Upper lobe of left lung (tissue), 6 donors: ENCODE measurements at places on chromosomes 2 and 18. TPM values are rescaled to one million over a fixed set of nuclear protein-coding genes. Genes with fewer than 3 reads are reported as not detected.
A peak's percentile ranks its signal among the peaks of the same experiment; 100 is the strongest.

DNA sequence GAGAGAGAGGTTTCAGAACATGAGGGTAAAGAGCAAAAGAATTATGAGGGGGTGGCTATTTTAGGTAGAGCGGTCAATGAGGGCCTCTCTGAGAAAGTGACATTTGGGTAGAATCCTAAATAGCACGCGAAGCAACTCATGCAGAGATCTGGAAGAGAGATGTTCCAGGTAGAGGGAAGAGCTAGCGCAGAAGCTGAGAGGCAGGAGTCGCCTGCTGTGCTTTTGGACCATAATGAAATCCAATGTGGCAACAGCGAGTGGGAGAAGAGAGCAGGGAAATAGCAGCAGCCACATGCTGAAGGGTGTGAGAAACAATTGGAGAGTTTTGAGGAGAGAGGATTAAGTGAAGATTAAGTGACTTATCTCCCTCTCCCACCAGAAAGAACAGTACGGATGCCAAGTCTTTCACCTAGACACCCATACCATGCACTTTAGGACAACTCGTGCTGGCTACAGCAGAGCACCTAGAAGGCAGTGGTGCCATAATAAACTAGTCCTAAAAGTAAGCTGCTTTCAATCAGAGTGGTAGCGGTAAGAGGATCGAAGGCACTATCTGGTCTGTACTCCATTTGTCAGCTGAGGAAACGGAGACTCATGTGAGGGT is 129.7 kb downstream of the LRP2 start:
- H3K36me3 ChIP-seq, result no peaks in the 10 kb centered on the region
- H3K27ac ChIP-seq, result no peak overlapping the region
- H3K27me3 ChIP-seq, result no peaks in the 10 kb centered on the region
- no peak for DNase-seq
- no peak overlapping the region for H3K4me3 ChIP-seq
- no peaks in the 10 kb centered on the region for H3K4me1 ChIP-seq

DNA sequence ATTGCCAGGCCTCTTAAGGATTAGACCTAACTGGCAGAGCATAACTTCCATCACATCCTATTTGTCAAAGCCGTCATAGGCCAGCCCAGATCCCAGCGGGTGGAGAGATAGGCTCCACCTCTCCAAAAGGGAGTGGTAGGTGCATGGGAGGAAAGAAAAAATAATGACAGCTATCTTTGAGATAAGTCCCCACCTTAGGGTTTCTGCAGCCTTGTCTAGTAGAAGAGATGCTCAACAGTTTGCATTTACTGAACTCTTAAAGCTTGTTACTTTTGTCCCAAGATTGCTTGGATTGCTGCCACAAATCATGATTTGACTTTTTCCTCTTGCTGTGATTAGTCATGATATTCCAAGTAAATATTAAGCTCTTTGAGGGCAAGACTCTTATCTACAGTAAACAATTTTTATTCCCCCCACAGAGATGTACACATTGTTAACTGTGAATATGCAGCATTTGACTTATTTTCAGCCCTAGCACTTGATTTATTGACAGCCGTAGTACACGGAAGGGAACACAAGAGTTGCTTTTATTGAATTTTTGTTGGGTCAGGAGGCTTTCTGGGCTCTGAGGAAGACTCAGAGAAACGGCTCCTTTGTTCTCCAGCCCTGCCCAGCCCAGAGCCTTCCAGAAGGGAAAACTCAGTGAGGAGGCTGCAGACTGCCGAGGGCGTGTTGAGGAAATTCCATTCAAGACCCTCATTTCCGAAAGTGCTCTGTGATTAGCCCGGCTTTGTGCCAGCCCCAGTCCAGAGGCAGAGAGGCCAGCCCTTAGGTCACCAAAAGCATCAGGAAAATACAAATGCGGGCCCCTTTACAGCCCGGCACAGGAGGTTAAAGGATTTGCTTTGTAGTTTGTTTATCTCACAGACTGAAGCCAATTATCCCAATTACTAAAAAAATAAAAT is 75.5 kb upstream of the ZNF532 start:
- peak overlapping the region; percentile 46 for H3K27ac ChIP-seq
- peaks cover 27% of the 10 kb centered on the region for H3K4me1 ChIP-seq
- no peak overlapping the region for H3K4me3 ChIP-seq
- no peak for DNase-seq
- H3K27me3 ChIP-seq, result no peaks in the 10 kb centered on the region

Gene RABL2A
- total RNA-seq, result 16.6 TPM

GRCh38 chr18:76328140-76328539 is 166.9 kb downstream of the ZNF516 start:
- H3K27ac ChIP-seq, result no peak overlapping the region
- no peak for DNase-seq
- H3K4me1 ChIP-seq, result no peaks in the 10 kb centered on the region
- no peaks in the 10 kb centered on the region for H3K27me3 ChIP-seq
- H3K4me3 ChIP-seq, result no peak overlapping the region

GRCh38 chr2:129849559-129850160 is 129.8 kb upstream of the RAB6C start:
- H3K36me3 ChIP-seq, result no peaks in the 10 kb centered on the region
- no peaks in the 10 kb centered on the region for H3K4me1 ChIP-seq
- no peaks in the 10 kb centered on the region for H3K27me3 ChIP-seq

DNA sequence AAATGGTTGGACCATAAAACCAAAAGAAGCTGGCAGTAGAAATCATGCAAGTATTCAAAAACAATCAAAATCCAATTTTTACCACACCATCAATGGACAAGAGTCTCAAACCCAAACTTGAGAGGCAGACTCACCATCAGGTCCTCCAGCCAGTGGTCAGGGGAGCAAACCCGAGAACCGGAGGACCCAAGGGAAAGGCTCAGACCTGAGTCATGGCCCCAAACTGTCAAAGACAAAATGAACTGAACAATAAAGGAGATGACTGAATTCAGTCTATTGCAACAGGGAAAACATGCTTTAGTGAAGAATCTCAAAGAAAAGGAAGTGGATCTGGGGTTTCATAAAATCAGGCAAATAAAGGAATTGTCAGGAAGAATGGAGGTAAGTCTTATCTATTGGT is 150.7 kb upstream of the MGAT5 start:
- no peak overlapping the region for H3K27ac ChIP-seq
- H3K36me3 ChIP-seq, result no peaks in the 10 kb centered on the region
- H3K4me1 ChIP-seq, result no peaks in the 10 kb centered on the region
- no peaks in the 10 kb centered on the region for H3K27me3 ChIP-seq
- DNase-seq, result no peak

DNA sequence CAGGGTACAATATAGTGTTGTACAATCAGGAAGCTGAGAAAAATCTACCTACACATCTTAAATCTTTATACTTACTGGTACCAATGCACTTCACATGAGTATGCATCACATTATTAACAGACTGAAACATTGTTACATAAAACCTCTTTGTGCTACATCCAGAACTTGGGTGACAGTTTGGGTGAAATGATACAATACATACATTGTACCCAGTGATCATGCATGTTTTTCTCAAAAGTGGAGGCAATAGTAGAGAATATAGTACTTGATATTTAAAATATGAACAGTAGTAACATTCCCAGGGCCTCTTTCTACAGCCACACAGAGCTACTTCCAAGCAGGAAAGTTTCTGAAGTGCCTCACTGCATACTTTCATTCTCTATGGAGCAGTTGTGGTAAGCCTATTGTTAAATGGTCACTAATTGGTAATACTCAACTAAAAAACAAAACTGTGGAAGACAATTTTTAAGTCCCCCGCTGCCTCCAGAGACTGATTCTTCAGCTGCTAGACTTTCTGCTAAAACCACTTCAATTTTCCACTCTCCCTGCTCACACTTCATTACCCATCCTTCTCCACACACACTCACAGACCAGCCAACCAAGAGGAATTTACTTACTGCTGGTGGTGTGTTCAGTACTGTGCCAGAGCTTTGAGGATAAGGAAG is 22.9 kb upstream of the GRB14 start:
- H3K36me3 ChIP-seq, result no peaks in the 10 kb centered on the region
- no peak for DNase-seq
- no peak overlapping the region for H3K27ac ChIP-seq
- no peaks in the 10 kb centered on the region for H3K27me3 ChIP-seq

Gene HTR2B
- 0.81 TPM for total RNA-seq

Gene CNGA3
- not detected for total RNA-seq

DNA sequence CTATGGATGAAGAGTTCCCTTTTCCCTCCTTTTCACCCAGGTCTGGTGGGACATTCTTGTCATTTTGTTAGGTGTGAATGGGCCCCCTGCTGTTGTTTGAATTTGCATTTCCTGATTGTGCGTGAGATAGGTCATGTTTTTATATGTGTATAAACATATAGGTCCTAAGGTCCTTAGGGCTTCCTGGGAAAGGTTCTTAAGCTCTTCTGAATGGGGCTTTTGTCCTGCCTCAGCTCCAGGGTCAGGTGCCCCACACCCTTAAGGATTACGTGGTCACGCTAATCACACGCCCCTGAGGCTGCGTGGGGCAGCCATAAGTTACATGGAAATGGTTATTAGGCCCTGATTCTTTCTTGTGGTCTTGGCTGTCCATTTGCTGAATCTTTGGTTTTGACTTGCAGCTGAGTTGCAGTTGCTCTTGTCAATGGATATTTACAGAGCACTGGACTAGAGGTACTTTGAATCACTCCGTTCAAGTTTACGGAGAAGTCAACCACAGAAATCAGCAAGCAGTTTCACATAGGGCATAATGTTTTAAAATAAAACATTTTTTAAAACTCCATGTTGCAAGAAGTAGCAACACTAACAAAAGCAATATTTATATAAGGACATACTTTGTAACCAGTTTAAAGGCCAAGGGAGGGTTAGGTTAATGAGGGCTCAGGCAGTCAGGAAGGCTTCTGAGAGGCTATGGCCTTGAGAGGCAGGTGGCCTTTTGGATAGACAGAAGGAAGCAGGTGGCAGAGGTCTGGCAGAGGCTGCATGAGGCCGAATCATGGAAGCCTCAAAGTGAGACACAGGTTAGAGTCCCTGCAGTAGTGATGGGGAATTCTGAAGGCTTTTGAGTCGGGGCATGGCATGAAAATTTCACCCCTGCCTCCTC is 24.2 kb downstream of the LIPG start:
- no peaks in the 10 kb centered on the region for H3K36me3 ChIP-seq
- H3K27me3 ChIP-seq, result no peaks in the 10 kb centered on the region
- no peak for DNase-seq

Gene SOX11
- 0.13 TPM for total RNA-seq

- no peak for DNase-seq
- H3K4me3 ChIP-seq, result no peak overlapping the region
- H3K27ac ChIP-seq, result no peak overlapping the region
- no peaks in the 10 kb centered on the region for H3K4me1 ChIP-seq
These were observed 14.1 kb upstream of the ZDBF2 start for GRCh38 chr2:206260188-206261012.

DNA sequence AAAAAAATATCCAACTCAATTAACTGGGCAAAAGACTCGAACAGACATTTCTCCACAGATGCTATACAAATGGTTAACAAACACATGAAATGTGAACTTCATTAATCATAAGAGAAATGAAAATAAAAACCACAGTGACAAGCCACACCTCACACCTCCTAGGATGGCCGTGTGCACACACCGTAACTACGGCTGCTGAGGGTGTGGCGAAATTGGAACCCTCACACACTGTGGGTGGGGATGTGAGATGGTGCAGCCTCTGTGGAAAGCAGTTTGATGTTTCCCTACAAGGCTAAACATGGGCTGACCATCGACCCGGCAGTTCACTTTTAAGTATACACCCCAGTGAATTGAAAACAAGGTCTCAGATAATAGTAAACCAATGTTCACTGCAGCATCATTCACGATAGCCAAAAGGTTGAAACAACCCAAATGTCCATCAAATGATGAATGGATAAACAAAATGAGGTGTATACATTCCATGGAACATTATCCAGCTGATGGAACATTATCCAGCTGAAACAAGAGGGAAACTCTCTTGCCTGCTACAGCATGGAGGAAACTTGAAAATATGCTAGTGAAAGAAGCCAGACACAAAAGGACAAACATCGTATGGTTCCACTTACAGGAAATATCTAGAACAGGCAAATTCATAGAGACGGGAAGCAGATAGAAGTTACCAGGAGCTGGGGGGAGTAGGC is 32.2 kb downstream of the ZAP70 start:
- no peak overlapping the region for H3K4me3 ChIP-seq
- DNase-seq, result no peak
- H3K4me1 ChIP-seq, result no peaks in the 10 kb centered on the region
- no peaks in the 10 kb centered on the region for H3K36me3 ChIP-seq
- H3K27me3 ChIP-seq, result no peaks in the 10 kb centered on the region

DNA sequence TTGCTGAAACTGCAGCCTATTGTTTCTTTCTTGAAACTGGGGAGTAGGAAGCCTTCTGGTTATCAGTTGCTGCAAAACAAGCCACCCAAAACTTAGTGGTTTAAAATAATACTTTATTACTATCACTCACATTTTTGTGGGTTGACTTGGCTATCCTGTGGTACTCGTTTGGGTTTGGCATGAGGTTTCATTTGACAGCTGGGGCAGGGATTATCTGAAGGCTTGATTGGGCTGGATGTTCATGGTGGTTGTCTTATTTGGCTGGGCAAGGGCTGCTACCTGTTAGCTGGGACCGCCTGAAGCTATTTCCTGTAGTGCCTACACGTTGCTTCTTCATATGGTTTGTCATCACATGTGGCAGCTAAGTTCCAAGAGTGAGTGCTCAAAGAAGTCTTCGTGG is 122.3 kb downstream of the PLCL1 start:
- no peaks in the 10 kb centered on the region for H3K27me3 ChIP-seq
- DNase-seq, result no peak
- no peaks in the 10 kb centered on the region for H3K36me3 ChIP-seq
- no peaks in the 10 kb centered on the region for H3K4me1 ChIP-seq
- H3K27ac ChIP-seq, result no peak overlapping the region
- no peak overlapping the region for H3K4me3 ChIP-seq

GRCh38 chr2:11154016-11154922 is 998 bp upstream of the SLC66A3 start:
- peaks cover 20% of the 10 kb centered on the region for H3K4me1 ChIP-seq
- peak overlapping the region; percentile 91 for H3K27ac ChIP-seq
- no peak for DNase-seq
- H3K36me3 ChIP-seq, result no peaks in the 10 kb centered on the region
- no peaks in the 10 kb centered on the region for H3K27me3 ChIP-seq

Gene CTNNA2
- not detected for total RNA-seq

DNA sequence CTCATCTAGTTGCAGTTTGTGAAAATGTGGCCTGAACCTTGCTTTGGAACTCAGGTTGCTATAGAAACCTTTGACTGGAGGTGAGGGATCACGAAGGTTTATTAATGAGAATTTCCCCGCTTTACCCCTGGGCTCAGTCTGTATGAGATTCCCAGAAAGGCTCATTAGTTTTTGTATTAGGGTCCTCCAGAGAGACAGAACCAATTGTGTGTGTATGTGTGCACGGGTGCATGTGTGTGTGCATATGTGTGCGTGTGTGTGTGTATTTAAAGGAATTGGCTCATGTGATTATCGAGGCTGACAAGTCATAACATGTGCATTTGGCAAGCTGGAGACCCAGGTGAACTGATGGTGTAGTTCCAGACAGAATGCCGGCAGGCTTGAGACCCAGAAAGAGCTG is 113.8 kb upstream of the DLX2 start:
- no peaks in the 10 kb centered on the region for H3K36me3 ChIP-seq
- no peak overlapping the region for H3K4me3 ChIP-seq
- no peaks in the 10 kb centered on the region for H3K27me3 ChIP-seq
